ENCODE measurements at places on chromosomes 3 and 15.

DNA sequence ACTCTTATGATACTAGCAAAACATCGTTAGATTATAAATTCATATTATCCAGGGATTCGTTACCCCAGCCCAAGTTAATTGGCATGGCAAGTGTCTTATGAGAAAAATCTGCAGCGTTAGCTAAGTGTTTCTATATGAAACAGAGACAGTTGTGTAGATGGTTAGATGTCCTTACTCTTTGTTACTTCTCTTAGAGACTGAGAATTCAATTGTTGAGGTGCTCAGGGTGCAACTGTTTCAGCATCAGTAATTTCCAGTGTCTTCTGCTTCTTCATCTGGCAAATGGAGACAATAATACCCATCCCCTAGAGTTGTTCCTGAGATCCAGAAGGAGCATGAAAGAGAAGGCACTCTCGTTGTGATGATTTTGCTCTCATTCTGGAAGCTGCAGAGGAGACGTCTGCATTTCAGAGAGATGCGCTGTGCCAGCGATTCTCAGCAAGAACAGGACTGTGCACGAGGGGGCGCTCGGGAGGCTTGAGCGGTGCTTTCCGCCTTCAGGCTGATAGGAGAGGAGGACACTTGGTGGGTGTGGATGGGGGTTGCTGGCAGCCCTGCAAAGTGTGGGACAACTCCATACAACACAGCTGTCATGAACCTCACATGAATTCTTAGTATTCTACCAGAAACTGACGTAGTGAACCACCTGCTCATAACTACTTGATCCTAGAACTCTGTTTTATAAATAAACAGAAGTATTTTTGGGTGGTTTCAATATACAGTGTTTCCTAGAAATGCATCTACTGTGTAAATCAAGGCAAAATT, 39.7 kb upstream of the SPSB4 start:
- peak; percentile 23 for DNase-seq

DNA sequence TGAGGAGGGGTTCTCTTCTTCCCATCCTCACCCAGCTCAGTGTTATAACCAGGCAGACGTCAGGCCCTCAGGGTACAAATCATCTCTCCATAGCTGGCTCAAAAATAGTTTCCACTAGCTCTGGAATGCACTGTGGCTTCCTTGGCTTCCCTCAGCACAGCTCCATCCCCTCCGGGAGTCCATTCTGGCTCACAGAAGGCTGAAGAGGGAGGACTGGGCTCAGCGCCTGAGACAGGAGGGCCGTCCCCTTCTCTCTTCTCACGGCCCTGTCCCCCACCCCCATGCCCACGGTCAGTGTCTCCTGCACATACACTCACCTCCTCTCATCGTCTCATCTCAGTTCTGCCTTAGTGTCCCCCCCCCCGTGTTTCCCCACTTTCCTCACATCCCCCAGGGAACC, 50.1 kb downstream of the UMPS start:
- DNase-seq, result no peak

GRCh38 chr3:99468918-99469317, 169.5 kb upstream of the COL8A1 start:
- DNase-seq, result no peak

DNA sequence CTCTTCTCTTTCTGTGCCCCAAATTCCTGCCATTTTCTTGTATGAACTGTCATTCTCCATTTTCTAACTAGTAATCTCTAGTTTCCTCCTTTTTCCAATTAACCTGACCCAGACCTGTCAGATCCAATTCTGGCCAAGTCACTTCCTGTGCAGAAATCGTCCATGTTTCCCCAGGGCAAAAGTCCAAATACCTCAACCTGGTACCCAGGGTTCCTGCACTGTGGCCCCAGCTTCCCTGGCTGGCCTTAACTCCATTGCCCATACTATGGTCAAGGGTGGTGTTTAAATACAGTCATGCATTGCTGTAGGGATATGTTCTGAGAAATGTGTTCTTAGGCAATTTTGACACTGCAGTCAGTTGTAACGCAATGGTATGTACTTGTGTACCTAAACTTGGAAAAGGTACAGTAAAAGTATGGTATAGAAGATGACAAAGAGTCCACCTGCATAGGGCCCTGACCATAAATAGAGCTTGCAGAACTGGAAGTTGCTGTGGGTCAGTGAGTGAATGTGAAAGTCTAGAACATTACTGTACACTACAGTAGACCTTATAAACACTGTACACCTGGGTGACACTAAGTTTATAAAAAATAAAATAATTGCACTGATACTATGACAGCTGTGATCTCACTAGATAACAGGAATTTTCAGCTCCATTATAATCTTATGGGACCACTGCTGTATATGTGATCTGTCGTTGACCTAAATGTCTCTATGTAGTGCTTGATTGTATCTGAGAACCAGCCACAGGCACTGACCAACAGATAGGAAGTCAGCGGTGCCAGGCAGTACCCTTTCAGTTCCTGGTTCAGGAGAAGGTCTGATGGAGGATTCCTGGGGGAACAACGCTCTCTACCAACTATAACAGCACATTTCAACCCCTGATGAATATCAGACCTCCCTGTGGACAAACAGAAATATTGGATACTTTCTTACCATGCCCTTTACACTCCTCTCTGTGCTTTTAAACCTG, 336.1 kb upstream of the PROK2 start:
- no peak for DNase-seq

- no peak for DNase-seq
Measured at GRCh38 chr3:55484191-55484689, 2.9 kb downstream of the WNT5A start.
